ENCODE measurements at places on chromosomes 1 and 21. TPM values are rescaled to one million over a fixed set of nuclear protein-coding genes. Genes with fewer than 3 reads are reported as not detected.

The SLFNL1 gene
- total RNA-seq: 5.8 TPM

- no peak overlapping the region for H3K4me3 ChIP-seq
- no peaks in the 10 kb centered on the region for H3K36me3 ChIP-seq
- no peaks in the 10 kb centered on the region for H3K4me1 ChIP-seq
- no peak for DNase-seq
- H3K27ac ChIP-seq: no peak overlapping the region
Observed at GRCh38 chr1:218472885-218473284, 127.7 kb downstream of the TGFB2 start.

DNA sequence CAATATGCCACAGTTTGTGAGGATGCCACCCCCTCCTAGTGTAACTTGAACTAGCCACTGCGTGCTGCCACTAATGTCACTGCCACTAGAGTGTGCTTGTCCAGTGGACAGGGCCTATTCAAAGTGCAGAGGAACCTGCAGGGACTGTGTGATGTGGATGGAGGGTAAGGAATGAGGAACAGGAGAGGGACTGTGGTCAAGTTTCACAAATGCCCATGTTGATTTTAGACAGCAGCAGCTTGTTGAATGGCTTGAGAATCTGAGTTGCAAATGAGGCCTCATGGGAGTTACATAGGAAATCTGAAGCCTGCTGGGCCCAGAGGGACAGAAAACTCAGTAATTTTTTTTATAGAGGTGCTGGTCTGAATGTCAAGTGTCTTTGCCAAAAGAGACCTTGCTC, 112.3 kb downstream of the HHAT start:
- no peaks in the 10 kb centered on the region for H3K36me3 ChIP-seq
- H3K27me3 ChIP-seq: no peaks in the 10 kb centered on the region
- H3K4me3 ChIP-seq: no peak overlapping the region
- H3K27ac ChIP-seq: no peak overlapping the region

DNA sequence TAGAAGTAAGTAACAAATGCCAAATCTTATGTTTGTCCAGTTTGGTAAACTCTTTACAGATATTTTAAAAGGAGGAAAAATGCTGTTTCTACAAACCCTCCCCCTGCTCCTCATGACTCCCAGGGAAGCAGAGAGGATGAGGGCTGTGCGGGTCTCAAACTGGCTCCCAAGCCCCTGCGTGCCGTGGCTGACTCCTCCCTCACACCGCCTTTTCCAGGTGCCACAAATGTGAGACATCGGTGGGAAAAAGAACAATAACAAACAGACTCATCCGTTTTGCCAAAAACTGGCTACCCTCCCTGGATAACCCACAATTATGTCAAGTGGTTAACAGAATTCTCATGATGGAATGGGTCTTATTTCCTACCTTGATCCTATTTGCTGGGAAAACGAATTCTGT, 594.6 kb downstream of the PTPRU start:
- DNase-seq: no peak
- H3K27ac ChIP-seq: no peak overlapping the region
- H3K4me1 ChIP-seq: no peaks in the 10 kb centered on the region
- H3K36me3 ChIP-seq: no peaks in the 10 kb centered on the region
- H3K27me3 ChIP-seq: no peaks in the 10 kb centered on the region
- no peak overlapping the region for H3K4me3 ChIP-seq

GRCh38 chr1:10727751-10728232, 68.7 kb downstream of the CASZ1 start:
- H3K4me1 ChIP-seq: peaks cover 52% of the 10 kb centered on the region
- H3K4me3 ChIP-seq: no peak overlapping the region
- no peaks in the 10 kb centered on the region for H3K36me3 ChIP-seq
- no peak for DNase-seq
- no peaks in the 10 kb centered on the region for H3K27me3 ChIP-seq
